Mesendoderm (in vitro differentiated cells): ENCODE measurements at places on chromosomes 2 and 18.

DNA sequence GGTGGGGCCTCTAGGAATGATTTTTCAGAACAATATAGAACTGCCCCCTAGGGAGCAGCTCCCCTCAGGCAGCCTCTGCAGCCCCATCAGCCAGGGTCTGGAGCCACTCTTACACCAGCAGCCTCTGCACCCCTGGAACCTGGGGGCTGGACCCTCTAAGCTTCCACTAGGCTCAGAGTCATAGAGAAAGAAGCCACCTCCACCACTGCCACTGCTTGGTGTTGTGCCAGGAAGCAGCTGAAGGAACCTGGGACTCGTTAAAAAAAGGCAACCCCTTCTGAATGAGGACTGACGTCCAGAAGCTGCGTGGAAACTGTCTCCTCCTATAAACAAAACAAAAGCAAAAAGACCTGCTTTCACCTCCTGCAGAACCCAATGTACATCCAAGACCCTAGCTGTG, 98.1 kb upstream of the HS6ST1 start:
- DNase-seq: no peak

GRCh38 chr2:140580532-140581151, 1550.2 kb downstream of the LRP1B start:
- no peak for DNase-seq

GRCh38 chr18:62766266-62766665, 50.9 kb downstream of the PHLPP1 start:
- no peak for DNase-seq

DNA sequence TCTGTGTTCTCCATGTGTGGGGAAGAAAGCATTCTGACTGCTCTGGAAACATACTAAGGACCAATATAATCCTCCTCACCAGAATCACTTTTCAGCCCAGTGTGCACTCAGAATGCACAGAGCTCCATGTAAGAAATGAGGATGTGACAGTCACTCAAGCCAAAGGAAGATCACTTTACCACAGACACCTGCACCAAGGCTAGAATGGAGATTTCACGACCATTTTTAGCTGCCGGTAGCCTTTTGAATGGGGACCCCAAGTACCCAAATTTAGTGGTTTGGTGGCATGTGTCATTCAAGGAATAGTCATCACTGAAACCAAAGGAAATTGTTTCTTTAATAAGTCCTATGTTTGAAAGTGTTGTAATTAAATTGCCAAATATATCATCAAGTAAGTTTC, 613.2 kb upstream of the ACVR2A start:
- DNase-seq: no peak

DNA sequence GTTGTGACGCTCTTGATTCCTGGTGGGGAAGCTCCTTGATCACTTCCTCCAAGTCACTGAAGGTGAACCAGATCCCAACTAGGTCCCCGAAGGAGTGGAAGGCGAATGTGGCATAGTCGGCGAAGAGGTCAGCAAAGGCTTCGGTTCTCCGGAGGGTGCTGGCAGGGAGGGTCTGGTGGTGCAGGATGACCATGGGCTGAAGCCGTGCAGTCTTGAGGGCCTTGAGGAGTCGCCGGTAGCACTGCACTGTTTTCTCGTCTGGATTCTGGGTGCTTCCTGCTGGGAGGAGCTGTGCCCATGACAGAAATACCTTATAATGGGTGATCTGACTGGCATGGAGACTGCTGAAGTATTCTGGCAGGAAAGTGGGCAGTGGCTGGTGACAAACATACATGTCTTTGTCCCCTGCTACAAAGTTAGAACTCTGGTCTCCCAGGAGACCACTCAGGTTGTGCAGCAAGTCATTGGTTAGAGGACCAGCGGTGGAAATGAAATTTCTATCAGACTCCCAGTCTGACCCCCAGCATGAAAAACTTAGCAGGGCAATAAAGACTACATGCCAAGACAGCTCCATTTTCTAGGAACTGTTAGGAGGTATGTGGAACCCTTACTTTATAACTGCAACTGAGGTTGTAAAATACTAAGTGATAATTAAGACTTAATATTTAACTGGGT, at the start of gene LCT:
LCT (minus strand) TSS at position 589 of the 675 bp plus-strand sequence; CDS start at position 574, 15 bp downstream.
- DNase-seq: no peak

DNA sequence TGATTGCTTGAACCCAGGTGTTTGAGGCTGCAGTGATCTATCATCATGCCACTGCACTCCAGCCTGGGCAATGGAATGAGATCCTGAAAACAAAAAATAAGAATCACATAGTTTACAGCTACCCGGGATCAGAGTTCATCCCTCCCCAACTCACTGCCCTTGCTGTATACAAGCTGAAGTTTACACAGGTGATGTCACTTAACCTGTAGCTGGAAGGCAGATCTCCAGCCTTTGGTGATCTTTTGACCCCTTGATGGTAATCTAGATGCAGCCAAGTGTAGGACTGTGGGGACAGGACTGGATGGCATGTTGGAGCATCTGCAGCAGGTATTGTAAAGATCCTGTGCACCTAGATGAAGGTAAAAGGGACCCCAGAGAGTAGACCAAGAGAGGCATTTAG, 66.7 kb upstream of the SLC14A2 start:
- no peak for DNase-seq

GRCh38 chr2:236171680-236172254, 3.6 kb upstream of the GBX2 start:
- peak; percentile 73 for DNase-seq

- no peak for DNase-seq
Observed at GRCh38 chr2:177806025-177806424, 266.6 kb downstream of the PDE11A start.

DNA sequence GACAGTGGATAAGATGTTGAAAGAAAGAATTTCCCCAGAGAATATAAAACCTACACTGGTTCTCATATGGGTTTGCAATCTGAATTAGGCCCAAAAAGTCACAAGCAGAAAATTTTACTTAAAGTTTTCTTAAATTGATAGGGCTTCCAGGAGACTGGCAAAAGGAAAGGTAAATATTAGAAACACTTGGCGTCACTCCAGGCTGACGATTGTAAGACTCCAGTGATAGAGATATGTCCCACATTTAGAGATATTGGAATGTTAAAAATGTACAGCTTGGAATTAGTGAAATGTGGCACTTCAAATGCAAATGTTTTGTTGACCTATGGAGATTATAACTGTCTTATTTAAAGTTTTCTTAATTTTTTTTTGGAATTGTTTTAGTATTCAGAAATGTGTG, 14.0 kb downstream of the YIPF4 start:
- DNase-seq: no peak

GRCh38 chr2:8343031-8343430, 338.8 kb upstream of the ID2 start:
- DNase-seq: no peak

- DNase-seq: no peak
Observed at GRCh38 chr2:113084249-113085000, 16.7 kb downstream of the IL1F10 start.

- DNase-seq: no peak
Observed at GRCh38 chr2:58046335-58046584, 346 bp upstream of the VRK2 start.

GRCh38 chr18:30175061-30175574, 867.4 kb downstream of the DSC3 start:
- DNase-seq: no peak

GRCh38 chr2:159912580-159912979, 114.6 kb upstream of the CD302 start:
- DNase-seq: no peak

GRCh38 chr2:175976391-175977157, 25.5 kb downstream of the LNPK start:
- no peak for DNase-seq

DNA sequence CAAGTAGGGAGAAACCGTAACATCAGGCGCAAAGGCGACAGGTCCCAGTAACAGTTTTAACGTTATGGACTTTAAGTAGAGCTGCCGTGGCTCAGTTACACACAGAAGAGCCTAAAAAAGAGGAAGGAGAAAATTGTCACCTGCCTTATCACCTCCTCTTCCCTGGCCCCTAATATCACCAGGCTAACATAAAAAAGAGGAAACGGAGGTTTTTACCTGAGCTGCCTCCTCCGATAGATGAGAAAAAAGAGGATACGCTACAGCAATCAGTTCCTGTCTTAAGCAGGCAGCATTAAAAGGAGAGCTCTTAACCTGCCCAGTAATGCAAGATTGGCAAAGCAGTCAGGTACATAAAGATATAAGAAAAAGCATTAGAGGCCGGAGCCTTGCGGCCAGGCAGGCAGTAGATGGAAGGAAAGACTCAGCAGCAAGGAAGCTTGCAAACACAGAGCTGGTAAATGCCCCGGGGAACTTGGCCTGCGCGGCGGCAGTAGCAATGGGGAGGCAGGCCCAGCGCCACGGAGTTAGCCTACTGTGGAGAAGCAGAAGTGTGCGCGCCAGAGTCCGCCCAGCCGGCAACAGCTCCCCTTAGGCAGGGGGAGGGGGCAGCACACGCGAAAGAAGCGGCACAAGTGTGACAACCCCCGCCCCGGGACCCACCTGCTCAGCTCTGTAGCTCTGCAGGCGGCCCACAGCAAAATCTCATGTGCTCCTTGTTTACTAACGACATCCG, 116.3 kb upstream of the SCN7A start:
- peak; percentile 71 for DNase-seq

- no peak for DNase-seq
Observed at GRCh38 chr2:65103013-65103715, 26.7 kb downstream of the RAB1A start.

- no peak for DNase-seq
Observed at GRCh38 chr18:24200494-24201290, 61.8 kb downstream of the CABYR start.

DNA sequence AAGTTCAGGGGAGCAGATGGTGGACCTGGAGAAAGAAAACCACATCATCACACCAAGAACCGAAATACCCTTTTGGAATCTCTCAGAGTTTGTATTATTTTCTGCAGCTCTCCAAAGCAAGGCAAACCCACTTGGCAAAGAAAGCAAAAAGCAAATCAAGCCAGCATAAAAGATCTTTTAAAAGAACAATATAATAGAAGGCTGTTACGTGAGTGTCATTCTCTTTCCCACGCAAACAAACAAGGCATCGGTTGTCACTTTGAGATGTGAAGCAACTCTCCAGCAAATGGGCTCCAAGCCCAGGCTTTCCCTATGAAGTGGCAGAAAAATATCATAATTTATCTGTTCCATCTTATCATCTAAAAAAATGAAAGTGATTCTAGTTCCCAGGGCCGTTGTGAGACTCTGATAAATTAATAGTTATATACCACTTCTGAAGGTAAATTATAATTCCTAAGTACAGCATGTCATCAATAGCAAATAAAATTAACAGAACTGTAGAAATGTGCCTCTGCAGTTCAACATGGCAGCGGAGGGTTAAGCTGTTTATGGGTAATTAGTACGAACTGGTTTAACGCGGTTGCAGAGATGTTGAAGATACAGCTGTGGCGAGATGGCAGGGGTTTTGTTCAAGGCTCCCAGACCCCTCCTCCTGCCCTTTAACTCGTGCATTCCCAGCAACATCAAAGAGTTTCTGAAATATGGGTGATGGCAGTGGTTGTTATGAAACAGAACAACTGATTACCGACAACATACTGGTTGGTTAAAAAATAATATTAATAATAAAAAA, 89.2 kb downstream of the EPHA4 start:
- DNase-seq: no peak

DNA sequence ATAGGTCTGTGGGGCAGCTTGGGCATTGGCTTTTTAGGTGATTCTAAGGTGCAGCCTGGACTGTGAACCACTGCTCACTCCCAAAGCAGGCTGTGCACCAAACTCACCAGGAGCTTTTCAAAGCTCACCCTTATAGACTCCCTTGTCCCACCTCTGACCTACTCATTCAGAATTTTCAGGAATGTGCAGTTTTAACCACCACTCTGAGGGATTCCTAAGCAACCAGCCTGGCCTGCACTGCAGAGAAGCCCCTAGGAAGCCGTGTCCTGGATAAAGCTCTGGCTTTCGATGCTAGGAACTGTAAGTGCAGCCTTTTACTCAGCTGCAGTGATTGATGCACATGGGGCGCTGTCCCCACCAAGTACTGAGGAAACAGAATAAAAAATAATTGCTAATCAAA, 33.0 kb downstream of the MRO start:
- DNase-seq: peak; percentile 63

- DNase-seq: no peak
Observed at GRCh38 chr2:222939979-222940378, 79.1 kb downstream of the ACSL3 start.

- DNase-seq: no peak
Observed at GRCh38 chr2:215360596-215360995, 48.7 kb downstream of the ATIC start.

- DNase-seq: no peak
Observed at GRCh38 chr2:58054264-58054663, 7.7 kb downstream of the VRK2 start.

DNA sequence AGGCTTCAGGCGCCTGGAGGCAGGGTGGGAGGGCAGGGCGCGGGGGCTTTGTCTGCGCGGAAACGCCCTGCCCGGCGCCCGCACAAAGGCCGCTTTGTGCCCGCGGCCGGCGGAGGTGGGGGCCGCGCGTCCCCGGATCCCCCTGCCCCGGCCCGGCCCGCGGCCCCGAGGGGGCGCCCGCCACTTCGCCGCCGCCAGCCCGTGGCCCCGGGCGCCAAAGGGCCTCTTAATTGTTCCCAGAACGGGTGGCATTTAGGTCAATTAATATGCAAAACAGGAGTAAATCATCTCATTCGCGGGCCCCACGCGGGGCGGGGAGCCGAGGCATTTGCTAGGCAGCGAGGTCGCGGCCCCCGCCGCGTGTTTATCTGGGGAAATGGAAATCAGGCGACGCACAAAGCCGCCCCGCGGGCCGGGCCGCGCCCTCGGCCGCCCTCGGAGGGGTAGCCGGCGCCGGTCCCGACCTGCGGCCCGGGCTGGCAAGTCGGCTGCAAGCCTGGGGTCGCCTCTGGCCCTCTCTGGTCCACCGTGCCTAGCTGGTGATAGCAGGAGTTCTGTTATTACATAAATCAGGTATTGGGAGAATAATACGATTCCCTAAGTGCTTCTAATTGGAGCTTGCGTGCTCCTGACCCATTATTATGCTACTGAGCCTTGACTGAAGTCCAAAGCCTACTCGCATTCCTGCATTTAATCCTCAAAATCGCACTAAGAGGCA, 148.2 kb upstream of the GLI2 start:
- DNase-seq: no peak

DNA sequence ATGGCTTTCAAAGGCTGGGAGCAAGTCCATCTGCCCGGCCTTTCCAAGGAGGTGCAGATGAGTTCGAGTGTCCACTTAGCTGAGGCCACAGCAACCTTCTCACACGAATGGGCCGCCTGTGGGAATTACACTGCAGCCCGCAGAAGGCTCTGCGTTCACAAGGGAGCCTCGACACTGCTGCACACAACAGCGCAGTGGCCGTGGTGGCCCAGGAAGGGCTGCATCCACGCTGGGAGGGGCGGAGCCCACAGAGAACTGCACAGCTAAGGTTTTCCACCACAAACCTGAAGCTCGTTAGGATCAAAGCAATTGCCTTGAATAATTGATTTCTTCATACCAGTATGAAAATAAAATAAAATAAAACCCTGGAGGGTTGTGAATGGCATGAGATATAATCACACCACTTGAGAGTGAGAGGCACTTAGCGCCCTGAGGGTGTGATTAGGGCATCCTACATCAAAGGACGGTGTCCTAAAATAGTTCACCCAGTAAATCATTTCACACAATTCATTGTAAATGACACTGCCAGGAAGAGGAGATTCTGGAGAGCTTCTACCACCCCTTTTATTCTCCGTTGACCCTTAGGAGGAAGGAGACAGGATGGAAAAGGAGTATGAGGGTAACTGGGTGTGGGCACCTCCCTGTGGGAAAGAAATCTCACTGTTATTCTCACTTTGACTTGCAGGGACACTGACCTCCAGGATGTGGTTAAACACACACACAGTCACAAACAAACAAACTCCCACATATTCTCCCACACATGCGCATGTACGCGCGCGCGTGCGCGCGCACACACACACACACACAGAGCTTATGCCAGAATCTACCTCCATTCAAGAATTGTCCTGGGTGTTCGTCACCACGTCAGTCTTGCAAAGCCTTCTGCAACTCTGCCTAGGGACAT, 256.6 kb upstream of the ID2 start:
- DNase-seq: no peak
